ENCODE measurements at places on chromosomes 3 and 15.
A peak's percentile ranks its signal among the peaks of the same experiment; 100 is the strongest.

GRCh38 chr3:167750272-167750971 lies 14.9 kb downstream of the SERPINI1 start:
- no peak for DNase-seq

- DNase-seq: no peak
Observed at GRCh38 chr3:15294929-15295328, 37.5 kb downstream of the SH3BP5 start.

DNA sequence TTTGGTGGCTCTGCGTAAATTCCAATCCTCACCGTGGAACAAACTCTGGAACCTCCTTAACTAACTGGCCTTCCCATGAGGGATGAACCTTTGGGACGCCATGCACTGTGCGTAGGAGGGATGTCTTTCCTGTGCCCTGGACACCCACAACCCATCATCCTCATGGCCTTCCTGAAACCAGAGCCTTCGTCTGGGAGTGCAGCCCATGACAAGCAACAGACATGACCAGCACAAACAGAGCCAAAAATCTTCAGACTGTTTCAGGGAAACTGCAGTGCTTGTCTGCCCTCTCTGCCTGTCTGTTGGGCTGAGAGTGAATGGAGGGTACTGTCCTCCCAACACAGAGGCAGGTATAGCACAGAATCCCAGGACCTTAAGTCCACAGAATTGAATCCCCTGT lies 61.1 kb upstream of the BOC start:
- no peak for DNase-seq

GRCh38 chr15:39320886-39321285 lies 260.0 kb upstream of the THBS1 start:
- DNase-seq: no peak

- DNase-seq: no peak
Observed at GRCh38 chr3:173336261-173336660, 61.3 kb upstream of the NLGN1 start.

DNA sequence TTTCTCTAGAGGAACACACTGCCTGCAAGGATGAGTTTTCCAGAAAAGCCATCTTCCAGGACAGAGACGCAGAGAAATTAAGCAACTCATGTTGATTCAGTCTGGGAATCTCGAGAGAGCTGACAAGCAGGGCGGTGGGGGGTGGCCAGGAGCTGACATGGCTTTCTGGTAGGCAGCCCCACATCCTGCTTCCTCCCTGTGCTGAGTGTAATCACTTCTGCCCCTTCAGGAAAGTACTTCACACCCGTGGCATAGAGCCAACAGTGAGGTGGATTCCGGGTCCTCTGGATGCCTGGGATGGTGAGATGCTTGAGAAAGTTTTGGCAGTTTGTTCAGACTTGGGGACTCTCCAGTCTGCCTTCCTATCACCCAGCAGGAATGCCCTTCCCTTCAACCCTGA lies 221.1 kb downstream of the SLCO3A1 start:
- no peak for DNase-seq

DNA sequence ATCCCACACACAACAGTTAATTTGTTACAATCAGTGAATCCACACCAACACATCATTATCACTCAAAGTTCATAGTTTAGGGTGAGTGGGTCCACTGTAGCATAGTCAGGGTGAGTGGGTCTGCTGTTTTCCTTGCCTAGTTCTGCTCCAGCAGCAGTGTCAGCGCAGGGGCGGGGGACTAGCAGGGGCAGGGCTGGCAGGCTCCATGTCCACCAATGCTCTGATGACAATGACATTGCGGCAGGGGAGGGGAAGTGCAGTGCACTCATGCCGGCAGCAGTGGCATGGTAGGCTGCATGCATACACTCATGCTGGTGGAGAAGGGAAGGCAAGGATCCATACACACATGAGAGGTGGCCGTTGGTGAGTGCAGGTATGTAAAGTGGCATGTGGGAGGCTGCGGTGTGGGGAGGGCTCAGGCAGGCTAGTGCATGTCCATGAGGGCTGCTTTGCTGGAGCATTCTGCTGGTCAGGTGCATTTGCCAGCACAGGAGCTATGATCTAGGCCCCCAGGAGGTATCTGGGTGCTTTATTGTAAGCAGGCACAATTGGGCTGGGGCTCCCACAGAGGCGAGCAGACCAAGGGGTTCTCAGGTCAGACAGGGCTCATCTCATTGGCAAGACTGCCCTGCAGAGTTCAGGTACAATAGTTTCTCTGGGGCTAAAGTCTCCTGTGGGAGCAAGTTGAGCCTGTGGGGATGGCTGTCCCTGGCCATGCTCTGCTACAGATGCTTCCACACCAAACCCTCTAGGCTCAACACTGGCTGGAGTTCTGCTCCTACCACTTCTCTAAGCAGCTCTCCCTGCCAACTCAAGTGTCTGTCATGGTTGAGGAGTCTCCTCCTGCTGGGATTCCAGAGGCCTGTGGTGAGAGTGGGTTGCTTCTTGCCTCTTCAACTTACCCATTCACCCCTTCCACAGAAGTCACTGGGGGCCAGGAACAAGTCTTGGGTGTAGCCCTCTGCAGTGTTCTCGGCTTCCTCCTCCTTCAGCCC lies 81.3 kb downstream of the KCNAB1 start:
- no peak for DNase-seq

DNA sequence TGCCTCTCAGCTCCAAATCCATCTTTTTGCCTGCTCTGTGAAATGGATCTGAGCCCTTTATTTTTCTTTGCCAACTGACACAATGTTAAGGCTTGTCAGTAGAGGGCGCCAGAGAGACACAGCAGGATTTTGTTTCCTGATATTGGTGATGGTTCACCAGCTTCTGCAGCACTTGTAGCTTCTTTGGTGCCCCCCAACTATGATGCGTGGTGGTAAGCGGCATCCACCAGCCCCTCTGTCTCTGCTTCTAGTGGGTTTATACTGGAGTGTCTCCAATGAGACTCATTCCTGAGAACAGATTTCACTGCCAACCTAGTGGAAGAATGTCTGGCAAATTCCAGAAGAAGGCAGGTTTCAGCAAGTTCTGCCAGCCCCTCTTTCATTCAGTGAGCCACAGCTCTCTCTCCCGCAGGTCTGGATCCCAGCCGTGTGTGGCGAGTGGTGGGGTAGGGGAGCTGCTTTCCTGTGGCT lies 471.9 kb upstream of the FRG2C start:
- peak; percentile 54 for DNase-seq
